ENCODE measurements at places on chromosomes 13 and 19.

DNA sequence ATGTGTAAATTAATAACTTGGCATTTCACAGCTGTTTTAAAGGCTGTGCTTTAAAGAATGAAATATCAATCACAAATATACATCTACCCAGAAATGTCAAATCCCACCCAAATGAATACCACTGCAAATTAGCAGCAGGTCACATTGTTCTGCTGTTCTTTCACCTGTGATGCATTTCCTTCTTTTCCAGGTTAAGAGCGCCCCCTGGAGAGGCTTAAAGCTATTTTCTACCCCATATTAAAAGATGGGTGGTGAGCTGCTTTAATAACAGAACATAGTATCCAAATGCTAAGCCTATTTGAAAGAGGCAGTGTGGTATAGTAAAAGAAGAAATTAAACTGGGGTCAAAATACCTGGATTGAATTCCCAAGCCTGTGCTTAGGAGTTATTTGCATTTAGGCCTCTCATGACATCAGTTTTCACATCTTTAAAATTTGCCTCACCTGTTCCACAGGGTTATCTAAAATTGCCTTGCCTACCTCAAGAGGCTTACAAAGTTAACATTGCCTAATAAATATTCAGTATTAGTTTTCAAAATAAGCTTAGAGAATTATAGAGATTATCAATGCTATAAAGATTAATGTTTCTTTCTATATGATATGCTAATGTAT, 396.9 kb upstream of the SLITRK5 start:
- DNase-seq, result no peak

GRCh38 chr13:51231456-51231855, 9.3 kb downstream of the FAM124A start:
- DNase-seq, result no peak

DNA sequence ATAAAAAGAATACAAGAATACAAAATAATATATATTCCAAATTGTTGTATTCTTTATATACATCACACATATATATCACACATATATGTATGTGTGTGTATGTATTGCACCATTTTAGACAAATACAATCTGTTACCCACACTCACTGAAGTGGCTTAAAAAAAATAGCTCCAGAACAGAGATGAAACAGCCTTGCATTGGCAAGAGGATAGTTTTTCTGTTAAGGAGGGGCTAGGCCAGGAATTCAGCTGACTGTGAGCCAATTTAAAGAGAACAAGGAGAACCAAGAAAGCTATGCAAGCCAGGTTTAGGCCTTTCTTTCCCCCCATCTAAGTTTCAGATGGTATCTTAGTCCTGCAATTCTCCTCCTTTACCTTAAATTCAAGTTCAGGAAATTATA, 257.5 kb downstream of the MZT1 start:
- no peak for DNase-seq

GRCh38 chr13:37303606-37304005, 198.1 kb upstream of the CSNK1A1L start:
- DNase-seq, result no peak

GRCh38 chr19:39427707-39428106, 8.0 kb downstream of the RPS16 start:
- peak; percentile 21 for DNase-seq

- no peak for DNase-seq
Measured at GRCh38 chr19:1634938-1635243, 17.5 kb downstream of the TCF3 start.

DNA sequence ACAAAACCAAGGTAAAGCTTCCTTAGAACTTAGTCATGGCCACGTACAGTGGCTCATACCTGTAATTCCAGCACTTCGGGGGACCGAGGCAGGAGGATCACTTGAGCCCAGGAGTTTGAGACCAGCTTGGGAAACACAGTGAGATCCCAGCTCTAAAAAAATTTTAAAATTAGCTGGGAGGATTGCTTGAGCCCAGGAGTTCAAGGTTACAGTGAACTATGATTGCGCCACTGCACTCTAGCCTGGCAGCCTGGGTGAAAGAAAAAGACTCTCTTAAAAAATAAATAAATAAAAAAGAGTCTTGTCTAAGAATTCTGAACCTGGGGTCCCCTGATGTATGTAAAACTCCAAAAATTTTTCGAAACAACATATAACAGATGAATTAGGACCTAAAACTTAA, 34.9 kb downstream of the N4BP2L2 start:
- DNase-seq, result no peak

DNA sequence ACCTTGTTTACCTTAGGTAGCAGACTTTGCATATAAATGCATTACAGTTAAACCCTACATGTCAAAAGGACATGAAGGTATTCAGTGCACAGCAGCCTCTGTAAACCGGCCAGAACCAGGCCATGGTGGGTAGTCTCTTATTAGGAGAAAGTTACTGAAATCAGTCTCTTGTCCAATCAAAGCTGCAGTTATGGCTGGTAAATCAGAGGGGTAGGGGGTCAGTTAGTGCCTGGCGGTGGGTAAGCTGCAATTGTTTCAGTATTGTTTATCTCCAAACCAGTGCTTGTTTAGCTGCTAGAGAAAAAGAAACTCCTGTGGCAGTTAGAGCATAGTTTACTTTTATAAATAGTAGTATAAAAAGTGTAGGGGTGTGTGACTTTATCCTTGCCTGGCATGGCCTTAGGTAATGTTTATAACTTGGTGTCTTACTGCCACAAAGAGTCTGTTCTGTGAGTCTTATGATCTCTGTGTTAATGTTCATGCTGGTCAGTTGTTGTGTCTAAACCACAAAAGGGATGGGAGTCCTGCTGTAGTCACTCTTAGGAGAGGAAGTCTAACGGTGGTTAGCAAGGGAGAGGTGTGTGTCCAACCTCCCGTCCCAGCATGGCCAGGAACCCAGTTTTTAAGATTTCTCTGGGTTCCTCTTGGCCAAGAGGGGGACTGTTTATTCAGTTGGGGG, 28.0 kb downstream of the CHST8 start:
- no peak for DNase-seq

DNA sequence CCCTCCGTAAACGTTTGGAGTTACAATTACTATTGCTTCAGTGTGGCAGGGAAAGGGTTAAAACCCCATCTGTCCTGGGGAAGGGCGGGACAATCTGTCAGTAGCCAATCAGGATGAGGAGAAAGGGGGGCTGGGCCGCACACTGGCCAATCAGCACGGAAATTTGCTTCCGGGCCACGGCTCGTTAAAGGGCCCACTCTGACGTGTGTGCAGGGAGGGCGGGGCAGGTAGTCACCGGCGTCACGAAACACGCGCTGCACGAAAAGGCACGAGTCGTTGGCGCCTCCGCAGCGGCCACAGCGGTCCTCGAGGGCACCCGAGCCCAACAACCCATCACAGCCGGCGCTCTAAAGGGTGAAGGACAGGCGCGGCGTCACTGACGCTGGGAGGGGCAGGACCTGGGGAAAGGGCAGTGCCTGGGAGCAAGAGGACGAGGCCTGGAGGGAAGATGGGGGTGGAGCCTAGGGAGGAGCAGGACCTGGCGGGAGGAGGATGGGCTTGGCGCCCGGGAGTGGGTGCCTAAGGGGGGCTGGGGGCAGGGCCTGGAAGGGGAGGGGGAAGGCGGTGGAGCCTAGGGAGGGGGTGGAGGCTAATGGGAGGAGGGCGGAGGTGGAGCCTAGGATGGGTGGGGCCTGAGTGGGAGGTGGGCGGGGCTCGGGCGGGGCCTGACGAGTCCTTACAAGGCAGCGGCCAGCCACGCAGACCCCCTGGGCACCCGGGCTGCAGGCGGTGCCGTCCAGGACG, 4.9 kb downstream of the ADAMTSL5 start:
- peak; percentile 97 for DNase-seq

DNA sequence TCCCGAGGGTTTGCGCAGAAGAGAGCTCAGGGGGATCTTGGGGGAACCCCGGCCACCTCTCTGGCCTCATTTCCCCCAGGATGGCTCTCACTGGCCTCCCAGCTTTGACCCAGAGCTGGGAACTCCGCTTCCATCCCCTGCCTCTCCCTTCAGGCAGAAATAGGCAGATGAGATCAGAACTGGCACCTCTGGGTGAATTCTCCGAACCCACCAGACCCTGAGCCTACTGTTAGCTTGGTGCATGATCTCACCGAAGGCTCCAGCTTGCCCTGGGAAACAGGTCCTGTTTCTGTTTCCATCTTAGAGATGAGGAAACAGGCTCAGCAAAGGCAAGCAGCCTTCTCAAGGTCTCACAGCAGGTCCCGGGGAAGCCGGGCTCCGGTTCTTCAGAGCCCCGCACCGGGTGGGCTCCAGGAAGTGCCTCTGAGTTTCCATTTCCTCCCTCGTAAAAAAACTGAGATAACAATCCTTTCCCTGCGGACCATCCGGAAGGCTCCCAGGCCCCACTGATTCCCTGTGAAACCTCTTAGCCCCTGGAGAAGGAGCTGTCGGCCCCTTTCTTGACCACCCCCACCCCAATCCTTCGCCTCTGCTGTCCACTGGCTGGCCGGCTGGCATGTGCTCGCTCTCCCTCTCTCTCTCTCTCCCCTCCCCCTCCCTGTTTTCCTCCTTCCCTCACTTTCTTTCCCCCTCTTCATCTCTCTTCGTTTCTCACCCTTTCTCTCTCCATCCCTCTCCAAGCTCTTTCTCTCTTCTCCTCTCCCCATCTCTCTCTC, 2.1 kb downstream of the NECTIN2 start:
- DNase-seq, result peak; percentile 37

- DNase-seq, result no peak
Measured at GRCh38 chr19:47878906-47879305, 7.2 kb downstream of the SULT2A1 start.

- DNase-seq, result no peak
Measured at GRCh38 chr19:31066385-31066784, 282.9 kb downstream of the TSHZ3 start.

DNA sequence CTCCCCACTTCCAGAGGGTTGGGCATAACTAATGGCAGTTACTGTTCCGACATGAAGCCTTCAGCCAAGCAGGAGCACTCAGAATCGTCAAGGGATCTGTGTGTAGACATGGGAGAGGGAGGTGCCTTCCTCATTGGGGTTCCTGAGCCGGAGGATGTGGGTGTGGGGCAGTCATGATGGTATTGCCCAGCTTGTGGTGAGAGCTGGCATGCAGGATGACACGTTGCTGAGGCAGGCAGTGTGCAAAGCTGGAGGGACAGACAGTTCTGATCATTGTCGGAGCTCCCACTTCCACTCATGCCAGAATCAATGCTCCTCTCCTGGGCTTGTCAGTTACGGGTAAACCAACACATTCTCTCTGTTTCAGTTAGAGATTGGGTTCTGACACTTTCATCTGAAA, 83.9 kb upstream of the TSC22D1 start:
- no peak for DNase-seq

GRCh38 chr13:100984085-100984705, 309.6 kb upstream of the TMTC4 start:
- no peak for DNase-seq

DNA sequence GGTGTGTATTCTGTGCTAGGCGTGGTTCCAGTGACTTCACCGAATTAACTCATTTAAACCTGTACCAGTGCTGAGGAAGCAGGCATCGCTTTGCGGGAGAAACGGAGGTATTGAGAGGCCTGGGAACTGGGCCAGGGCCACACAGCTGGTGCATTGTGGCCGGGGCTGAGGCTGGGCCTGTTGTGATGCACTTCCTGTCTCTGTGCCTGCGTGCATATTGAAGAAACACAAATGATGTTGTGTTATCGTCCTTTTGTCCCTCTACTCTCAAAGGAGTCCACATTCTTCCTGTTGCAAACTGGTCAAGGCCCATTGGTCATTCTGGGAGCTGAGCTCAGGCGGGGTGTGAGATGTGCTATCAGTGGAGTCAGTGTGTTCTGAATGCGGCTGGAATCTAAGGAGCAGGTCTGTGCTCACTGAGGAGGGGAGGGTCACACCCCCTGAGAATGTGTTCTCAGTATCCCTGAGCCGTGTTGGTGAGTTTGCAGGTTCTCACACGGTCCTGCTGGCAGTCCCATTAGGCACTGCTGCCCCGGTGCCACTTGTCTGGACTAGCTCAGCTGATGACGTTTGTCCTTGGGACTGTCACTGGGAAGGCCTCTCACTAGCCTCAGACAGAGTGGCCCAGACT, 62.1 kb downstream of the ARHGEF7 start:
- DNase-seq, result peak; percentile 66

DNA sequence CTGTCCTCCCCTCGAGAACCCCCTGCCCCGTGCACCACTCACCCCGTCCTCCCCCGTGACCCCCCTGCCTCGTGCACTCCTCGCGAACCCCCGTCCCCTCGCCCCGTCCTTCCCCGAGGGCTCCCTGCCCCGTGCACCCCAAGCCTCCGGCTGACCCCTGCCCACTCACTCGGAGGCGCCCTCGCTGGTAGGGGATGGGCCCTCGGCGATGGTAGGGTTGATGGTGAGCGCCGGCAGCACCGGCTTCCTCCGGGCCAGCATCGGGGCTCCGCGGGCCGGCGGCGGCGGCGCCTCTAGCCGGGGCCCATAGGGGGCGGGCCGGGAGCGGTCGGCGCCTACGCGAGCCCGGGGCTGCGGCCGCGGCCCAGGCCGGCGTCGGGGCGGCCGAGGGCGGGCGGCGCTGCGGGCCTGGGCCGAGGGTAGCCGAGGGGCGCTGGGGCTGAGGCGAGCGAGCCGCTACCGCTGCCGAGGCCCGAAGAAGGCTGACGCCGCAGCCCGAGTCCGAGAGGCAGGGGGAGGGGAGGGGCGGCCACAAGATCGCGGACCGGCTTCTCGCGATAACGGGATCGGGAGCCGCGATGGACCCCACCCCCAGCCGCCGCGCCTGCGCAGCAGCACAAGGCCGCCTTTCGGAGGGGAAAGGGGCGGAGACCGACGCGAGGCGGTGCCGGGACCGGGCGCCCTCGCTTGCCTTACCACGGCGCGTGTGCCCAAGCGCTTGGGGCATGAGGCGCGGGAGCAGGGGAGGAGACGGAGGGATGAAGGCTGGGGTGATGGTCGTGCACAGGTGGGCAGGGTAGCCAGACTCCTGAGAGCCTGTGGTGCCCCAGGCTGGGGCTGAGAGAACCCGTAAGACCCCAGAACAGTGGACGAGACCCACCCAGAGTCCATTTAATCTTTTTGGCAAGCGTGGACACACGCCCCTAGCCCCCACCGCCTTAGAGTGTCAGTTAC, at the start of gene MAP2K2:
TSS of gene MAP2K2 (minus strand) at position 508 of the 954 bp plus-strand sequence. CDS start at position 261, 247 bp downstream.
- DNase-seq, result peak; percentile 96

DNA sequence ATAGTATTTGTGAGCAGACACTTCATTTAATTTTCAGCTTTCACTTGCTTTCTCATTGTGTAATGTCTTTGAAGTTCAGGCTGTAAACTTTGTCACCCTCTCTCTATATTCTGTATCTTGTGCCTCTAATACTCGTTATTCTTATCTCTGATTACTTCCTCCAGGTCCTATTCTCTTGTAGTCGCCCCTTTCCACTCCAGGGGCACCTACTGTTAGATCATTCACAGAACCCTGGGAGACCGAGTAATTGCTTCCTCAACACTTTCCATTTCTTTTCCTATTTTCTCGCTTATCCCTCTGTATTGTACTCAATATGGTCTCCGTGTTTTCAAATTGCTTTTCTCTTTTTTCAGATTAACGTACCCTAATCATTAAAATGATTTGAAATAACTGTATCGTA, 93.9 kb upstream of the TDRD3 start:
- no peak for DNase-seq
